ENCODE measurements at places on chromosomes 7 and 10.

- DNase-seq: no peak
These were observed 104.9 kb downstream of the PPP1R17 start for GRCh38 chr7:31791881-31792280.

DNA sequence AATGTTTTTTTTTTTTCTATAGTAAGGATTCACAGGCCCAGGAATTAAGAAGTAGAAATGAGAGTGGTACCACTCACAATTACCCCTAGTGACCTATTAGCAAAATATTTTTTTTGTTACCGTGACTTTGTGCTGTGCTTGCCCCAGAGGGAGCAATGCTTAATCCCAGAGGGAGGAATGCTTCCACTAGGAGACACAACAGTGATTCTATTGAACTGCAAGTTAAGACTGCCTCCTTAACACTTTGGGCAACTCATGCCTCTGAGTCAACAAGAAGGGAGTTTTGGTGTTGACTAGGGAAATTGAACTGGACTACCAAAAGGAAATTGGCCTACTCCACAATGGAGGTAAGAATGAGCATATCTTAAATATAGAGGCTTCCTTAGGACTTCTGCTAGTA is 17.2 kb upstream of the MEOX2 start:
- DNase-seq: no peak

DNA sequence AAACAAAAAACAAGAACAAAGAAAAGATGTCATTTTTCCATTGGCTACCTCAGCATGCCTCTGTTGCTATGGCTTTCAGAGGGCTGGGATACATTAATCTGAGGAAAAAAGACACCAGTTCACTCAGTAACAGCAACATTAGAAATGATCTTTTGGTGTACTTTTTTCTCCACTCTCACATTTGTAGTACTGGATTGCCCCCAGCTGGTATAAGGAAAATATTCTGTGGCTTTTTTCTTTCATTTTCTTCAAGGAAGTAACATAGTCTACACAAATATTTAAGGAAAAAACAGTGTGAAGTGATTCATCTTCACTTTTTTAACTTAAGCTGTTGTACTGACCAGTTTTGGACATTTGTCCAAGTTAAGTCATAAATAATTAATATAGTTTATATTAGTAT is 482.3 kb downstream of the SORCS1 start:
- DNase-seq: no peak

DNA sequence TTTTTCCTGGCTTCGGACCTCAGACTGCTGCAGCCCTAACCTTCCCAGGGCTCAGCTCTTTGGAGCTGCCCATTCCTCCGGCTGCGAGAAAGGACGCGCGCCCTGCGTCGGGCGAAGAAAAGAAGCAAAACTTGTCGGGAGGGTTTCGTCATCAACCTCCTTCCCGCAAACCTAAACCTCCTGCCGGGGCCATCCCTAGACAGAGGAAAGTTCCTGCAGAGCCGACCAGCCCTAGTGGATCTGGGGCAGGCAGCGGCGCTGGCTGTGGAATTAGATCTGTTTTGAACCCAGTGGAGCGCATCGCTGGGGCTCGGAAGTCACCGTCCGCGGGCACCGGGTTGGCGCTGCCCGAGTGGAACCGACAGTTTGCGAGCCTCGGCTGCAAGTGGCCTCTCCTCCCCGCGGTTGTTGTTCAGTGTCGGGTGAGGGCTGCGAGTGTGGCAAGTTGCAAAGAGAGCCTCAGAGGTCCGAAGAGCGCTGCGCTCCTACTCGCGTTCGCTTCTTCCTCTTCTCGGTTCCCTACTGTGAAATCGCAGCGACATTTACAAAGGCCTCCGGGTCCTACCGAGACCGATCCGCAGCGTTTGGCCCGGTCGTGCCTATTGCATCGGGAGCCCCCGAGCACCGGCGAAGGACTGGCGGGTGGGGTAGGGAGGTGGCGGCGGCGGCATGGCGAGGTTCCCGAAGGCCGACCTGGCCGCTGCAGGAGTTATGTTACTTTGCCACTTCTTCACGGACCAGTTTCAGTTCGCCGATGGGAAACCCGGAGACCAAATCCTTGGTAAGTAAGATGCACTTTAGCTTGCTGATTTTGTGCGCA is at the start of gene PLXDC2:
TSS of gene PLXDC2 (plus strand) at position 22 of the 820 bp plus-strand sequence.
- DNase-seq: no peak

- no peak for DNase-seq
These were observed 27.3 kb upstream of the KNDC1 start for GRCh38 chr10:133132473-133133291.

- DNase-seq: no peak
These were observed 64.0 kb upstream of the KLF6 start for GRCh38 chr10:3848775-3849635.

GRCh38 chr10:127833804-127834203 is 58.9 kb downstream of the CLRN3 start:
- DNase-seq: no peak

All from stimulated activated CD8-positive, alpha-beta memory T cell treated with anti-CD3 and anti-CD28 coated beads, Interleukin-7, amount 100 ng/mL, for 1 hour (primary cell).